ENCODE measurements at places on chromosomes 2 and 18.

GRCh38 chr18:55633032-55633431 lies 45.0 kb upstream of the TCF4 start:
- DNase-seq: no peak

- DNase-seq: no peak
Observed at GRCh38 chr2:183948861-183949260, 649.5 kb upstream of the ZNF804A start.

DNA sequence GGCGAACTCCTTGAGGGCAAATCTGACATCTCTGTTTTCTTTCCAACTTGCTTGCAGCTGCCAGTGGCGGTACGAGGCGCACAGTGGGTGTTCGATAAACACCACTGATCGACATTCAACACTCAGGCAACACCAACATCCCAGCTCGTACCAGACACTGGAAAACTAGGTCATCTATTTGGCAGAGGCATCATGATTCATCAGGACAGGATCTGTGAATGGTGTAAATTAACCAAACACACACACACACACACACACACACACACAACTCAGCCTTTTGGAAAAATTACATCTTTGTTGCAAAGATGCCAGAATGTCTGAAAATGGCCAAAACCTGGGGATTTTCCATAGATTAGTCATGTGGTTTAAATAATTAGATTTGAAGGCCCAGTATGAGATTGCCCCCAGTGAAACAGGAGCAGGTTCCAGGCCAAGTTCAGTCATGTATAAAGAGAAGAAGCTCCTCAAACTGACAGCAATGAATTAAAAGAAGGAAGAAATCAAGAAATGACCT lies 150.5 kb upstream of the NCKAP5 start:
- DNase-seq: no peak

DNA sequence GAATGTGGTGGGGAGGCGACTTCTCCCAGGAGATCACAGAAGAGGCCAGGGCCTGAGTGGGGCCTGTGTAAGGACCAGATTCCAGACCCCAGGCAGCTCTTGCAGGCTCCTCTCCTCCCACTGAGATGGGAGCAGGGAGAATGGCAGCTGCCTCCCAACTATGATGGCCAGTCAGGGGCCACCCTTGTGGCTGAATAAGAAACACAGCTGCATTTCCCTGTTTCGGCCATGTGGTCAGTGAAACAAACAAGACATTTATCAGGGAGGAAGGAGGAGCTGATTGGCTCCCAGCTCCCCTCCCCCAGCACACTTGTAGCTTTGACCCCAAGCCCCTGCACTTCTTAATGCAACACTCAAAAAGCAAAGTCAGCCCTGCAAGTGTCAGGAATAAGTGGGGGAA lies 143.5 kb downstream of the CELF4 start:
- no peak for DNase-seq

DNA sequence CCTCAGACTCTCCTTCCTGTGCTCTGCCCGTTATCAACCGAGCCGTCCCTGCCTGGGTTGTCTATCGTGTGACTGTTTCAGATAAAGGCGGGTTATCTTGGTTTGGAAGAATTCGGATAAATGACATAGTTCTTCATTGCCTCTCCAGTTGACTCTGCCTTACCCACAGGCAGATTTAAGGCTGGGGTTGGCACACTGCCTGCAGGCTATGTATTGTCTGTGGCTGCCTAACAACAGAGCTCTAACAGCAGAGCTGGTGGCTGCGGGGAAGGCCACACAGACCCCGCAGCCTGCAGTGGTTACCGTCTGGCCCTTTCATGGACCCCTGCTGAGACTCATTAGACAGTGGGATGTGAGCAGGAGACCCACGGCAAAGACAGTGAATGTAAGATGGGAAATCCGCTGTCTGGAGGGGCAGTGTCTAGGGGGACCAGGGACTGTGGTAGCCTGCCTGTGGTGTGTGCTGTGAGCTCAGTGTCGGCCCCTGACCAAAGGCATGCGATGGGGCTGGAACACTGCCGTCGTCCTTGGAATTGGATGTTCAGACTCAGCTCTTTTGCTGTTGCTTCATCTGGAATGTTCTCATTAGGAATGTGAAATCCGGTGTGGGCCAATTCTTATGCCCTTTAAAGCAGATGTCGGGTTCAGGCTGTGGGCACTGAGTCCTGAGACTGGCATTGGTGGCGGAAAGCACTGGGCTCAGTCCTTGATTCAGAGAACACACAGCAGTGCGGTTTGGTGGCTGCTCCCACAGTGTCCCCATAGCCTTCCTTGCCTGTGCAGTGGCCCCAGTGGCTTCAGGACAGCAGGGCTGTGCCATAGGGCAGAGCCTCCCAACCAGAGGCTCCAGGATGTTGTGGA lies 44.5 kb downstream of the SH3RF3 start:
- no peak for DNase-seq

GRCh38 chr2:227906991-227907390 lies 35.6 kb downstream of the DAW1 start:
- DNase-seq: no peak

GRCh38 chr2:31253356-31254131 lies 19.6 kb downstream of the EHD3 start:
- DNase-seq: no peak

DNA sequence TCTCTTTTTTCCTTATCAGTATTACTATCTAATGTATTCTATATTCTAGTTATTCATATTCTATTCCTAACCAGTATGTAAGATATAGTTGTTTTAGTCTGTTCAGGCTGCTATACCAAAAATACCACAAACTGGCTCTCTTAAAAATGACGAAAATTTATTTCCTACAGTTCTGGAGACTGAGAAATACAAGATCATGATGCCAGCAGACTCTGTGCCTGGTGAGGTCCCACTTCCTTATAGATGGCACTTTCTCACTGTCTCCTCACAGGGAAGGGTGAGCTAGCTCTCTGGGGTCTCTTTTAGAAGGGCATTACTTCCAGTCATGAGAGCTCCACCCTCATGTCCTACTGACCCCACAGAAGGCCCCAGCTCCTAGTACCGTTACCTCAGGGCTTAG lies 4.8 kb upstream of the ARHGAP15 start:
- DNase-seq: no peak

DNA sequence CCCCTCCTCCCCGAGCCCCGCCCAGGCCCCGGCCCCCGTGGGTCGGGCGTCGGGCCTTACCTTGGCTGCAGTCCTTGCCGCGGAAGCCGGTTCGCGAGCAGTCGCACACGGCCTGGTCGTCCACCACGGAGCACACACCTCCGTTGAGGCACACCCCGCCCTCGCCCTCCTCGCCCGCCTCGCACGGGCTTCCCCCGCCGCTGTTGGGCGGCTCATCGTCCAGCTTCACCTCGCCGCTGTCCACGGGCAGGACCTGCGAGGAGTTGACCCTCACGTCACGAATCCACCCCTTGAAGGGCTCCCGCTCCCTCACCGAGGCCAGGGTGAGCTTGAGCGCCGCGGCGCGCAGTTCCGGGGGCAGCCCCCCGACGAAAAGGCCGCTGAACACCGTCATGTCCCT lies 4.5 kb downstream of the NRXN1 start:
- no peak for DNase-seq

GRCh38 chr2:141805302-141805701 lies 325.5 kb downstream of the LRP1B start:
- DNase-seq: no peak

GRCh38 chr2:73406996-73407395 lies 21.4 kb downstream of the ALMS1 start:
- DNase-seq: no peak

DNA sequence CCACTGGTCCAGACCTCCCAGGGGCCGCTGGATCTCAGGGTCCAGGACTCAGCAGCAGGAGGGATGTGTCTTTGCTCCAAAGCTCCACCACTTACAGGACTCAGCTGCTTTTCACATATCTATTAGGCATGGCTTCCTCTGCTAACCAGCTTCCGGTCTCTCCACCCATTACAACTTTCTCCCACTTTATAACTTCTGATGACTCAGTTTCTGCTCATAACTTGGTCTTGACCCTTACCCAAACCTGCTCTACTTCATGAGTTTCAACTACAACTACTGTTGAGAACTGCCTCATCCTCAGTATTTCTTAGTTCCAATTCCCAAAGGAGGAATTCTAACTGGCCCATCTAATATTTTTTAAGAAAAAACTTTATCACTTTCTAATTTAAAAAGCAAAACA lies 17.2 kb downstream of the SULT1C2 start:
- DNase-seq: no peak

GRCh38 chr18:55416791-55417190 lies 171.2 kb downstream of the TCF4 start:
- no peak for DNase-seq

GRCh38 chr2:128502200-128502599 lies 183.5 kb upstream of the HS6ST1 start:
- no peak for DNase-seq

GRCh38 chr2:101718993-101719571 lies 21.6 kb downstream of the MAP4K4 start:
- DNase-seq: no peak

DNA sequence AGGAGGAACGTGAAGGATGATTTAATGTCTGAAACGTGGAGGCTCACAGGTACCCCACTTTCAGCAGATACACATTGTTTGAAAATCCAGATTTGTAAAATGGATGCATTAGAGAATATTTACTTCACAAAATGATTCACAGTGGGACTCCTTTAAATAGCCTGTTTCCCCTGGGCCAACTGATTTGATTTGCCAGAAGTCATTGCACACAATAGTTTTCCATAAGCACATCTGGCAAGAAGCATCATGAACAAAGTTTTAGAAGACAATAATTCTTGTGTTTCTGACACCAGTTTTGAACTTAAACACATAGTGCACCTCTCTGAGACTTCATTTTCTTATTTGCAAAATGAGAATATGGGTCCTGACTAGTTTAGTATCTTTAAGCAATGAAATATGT lies 451.4 kb upstream of the SLC14A2 start:
- DNase-seq: no peak

DNA sequence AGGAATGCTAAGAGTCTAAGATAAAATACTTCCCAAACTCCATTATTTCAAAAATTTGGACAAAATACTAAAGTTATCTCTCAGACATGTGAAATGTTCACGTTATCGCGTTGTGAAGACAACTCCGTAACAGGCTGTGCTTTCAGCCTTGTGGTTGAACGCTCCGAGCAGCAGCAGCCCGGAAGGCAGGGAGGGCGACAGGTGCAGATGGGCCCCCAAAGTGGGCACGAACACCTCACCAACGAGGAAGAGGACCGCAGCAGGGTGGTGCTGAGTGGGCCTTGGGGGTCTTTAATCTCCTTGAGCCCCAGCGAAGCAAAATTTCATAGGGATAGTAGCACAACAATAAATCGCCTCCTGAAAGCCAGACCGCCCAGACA lies 1.0 kb upstream of the FAM110C start:
- DNase-seq: no peak

DNA sequence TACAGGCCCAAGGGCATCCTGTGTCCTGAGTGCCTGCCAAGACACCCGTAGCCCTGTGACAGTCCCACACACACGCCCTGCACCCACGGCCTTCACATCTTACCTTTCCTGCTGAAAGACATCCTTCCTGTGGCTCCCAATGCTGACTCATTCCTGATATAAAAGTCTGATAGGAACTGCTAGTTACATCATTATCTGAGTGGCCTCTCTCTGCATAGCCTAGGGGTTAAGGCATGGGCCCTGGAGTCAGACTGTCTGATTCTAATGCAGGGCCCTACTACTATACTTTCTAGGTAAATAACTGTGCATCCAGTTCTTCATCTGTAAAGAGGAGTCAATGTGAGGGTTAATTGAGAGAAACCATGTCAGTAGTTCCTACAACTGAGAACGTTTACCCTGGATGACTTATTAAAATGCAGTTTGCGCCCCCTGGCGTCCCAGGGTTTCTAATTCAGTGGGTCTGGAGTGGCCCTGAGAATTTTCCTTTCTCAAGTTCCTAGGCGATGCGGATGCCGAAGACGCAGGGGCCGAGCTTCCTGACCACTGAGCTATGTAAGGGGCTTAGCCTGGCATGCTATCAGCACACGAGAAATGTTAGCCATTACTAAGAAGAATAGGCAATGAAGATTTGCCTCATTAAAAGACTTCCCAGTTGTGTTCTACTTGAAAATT lies 6.0 kb upstream of the GPR45 start:
- peak; percentile 59 for DNase-seq

DNA sequence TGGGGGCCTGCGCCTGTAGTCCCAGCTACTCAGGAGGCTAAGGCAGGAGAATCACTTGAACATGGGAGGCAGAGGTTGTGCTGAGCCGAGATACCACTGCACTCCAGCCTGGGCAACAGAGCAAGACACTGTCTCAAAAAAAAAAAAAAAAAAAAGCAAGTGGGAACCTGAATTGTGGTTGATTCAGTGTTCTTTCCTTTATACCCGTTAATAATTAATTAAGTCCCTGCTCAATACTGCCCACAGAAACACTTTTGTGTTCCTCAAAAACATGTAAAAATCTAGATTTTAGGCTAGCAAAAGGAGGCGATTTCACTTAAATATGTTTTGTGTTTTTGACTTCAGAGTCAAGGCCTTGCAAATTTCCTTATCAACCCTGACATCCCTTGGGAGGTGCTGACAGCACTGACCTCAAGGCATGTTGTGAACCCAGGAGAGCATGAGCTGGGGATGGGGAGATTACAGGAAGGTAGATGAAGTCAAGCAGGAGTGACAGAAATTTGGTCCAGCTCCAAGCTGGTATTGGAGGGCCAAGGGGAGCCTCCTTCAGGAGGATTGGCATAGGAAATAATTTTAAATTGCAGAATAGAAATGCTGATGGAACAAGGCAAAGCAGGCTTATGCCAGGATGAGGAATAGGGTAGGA lies 89.0 kb upstream of the PNPT1 start:
- DNase-seq: no peak

DNA sequence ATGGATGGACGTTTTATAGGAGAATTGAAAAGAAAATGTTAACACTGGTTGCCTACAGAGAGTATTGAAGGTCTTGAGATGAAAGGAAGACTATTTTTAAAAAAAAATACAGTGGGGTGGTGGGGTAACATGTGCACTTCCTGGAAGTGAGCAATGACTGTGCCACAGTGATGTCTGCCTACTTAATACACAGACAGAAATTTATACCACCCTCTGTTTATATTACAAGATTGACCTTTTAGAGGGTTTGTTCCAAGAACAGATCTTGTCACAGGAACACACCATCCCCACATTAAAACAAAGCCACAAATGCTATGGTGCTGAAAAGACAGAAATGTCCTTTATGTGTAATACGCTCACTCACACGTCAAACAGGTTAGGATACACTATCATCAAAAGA lies 87.6 kb downstream of the THADA start:
- DNase-seq: no peak

DNA sequence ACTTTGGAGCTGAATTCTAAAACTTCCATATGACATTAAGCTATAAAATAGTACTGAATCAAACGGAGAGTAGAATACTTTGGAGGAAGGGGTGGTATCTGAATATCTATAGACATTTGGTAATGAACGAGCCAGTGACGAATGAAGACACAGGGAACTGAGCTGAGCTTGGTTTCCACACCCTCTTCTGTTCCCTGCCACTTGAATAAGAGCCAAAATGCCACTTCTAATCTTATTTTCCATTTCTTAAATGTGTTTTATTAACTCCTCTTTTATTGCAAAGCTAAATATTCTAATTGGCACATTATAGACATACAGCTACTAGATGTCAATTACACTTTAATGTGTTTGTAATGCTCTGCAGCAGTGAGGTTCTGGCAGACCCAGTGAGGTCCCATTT lies 76.1 kb downstream of the AFF3 start:
- DNase-seq: no peak

All from stimulated activated CD4-positive, alpha-beta T cell treated with anti-CD3 and anti-CD28 coated beads, Interleukin-1b, Interleukin-23, amount 100 ng/mL, for 24 hours (primary cell).